Stimulated activated CD8-positive, alpha-beta memory T cell treated with anti-CD3 and anti-CD28 coated beads, Interleukin-4, amount 100 ng/mL, for 1 hour (primary cell): ENCODE measurements at places on chromosomes 3 and 15.

GRCh38 chr3:171811295-171811912 lies 1.1 kb upstream of the PLD1 start:
- no peak for DNase-seq

DNA sequence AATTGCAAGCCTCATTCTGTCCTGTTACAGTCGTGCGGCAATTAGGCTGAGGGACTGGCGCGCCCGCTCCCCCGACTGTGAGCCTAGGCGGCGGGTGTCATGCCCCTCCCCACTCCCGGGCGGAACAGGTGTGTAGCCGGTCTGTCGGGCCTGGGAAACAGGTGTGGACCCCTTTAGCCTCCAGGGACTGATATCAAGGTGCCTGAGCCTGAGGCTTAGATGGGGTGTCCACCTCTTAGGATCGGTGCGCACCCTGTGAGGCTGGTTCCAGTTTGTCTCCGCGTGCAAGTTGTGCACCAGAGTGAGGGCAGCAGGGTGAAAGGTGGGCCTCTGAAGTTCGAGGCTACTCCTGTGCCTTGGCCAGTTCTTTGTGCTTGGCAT lies 686 bp downstream of the VPS8 start:
- DNase-seq, result no peak

- DNase-seq, result no peak
Observed at GRCh38 chr3:171976526-171976925, 62.9 kb upstream of the FNDC3B start.

DNA sequence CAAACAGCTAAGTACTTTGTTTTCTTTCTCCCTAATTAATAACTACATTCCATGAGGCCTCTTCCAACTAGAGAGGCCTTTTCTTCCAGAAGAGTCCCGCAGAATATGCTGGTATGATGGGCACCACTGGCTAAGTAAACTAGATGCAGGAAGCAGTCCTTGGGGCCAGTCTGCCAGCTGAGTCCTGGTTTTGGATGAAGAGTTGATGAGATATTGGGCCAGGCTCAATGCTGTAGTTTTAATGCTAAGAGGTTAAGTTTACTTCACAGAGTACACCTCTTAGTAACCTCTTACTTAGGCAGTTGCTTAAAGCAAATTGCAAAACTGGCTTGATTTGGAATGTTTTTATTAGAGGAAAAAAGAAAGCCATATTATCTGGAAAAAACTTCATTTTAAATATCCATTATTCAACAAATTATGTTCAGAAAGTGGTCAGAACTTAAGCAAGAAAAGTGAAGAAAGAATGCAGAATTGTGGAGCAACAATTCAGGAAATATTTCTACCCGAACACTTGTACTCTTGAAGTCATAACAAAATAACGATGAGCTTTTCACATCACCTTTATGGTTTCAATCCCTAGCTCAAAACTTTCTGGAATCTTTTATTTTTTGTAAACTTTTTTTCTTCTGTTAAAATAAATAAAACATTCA lies 178.4 kb upstream of the CDIN1 start:
- DNase-seq, result no peak

DNA sequence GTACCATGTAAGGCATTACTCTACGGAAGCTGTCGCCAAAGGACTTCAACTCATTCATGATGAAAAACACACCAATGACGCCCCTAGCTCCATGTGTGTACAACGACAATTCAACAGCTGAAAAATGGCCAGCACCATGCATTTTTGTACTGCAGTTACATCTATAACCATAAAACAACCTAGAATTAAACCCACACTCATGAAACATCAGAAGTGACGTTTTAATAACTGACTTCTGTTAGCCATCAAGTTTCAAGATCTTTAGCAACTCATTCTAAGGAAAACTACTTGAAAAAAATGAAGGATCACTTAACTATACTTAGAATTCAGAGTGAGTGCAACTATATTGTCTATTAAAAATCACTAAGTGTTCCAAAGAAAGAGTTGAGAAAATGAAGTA lies 84.9 kb downstream of the RFTN1 start:
- no peak for DNase-seq

- DNase-seq, result no peak
Observed at GRCh38 chr3:39207361-39208186, 15.2 kb upstream of the XIRP1 start.

GRCh38 chr3:190005343-190006113 lies 115.2 kb downstream of the P3H2 start:
- DNase-seq, result no peak

- no peak for DNase-seq
Observed at GRCh38 chr3:119616056-119616455, 18.4 kb downstream of the PLA1A start.

GRCh38 chr15:100254285-100254684 lies 87.5 kb downstream of the ADAMTS17 start:
- no peak for DNase-seq

DNA sequence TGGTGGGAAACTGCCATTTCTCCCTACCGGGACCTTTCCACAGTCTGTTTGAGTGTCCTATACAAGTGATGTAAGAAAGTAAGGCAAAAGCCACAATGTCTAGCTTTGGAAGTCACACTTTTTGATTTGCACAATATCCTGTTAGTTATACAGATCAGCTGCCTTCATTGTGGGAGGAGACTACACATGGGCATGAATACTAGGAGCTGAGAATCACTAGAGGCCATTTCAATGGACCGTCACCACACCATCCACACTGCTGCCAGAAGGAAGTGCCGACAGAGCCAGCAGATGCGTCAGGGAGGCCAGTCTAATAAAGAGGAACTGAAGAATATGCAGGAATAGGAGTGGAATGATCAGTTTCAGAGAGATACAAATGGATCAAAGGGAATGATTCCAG lies 65.8 kb downstream of the SCN11A start:
- no peak for DNase-seq

DNA sequence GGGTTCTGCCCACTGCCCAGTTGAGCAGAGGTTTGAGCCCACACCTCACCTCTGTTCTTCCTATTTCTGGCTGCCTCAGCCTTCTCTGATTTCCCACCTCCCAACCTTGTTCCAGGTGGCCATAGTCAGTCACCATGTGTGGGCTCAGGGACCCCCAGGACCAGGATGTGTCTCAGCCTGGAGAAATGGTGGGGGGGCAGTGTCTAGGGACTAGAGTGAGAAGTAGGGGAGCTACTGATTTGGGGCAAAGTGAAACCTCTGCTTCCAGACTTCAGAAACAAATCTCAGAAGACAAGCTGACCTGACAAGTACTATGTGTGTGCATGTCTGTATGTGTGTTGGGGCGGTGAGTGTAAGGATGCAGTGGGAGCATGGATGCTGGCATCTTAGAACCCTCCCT lies 22.9 kb downstream of the SHF start:
- no peak for DNase-seq

- no peak for DNase-seq
Observed at GRCh38 chr15:78302579-78303312, 3.3 kb upstream of the SKIC8 start.

GRCh38 chr3:18428991-18429745 lies 4.0 kb upstream of the SATB1 start:
- DNase-seq, result no peak

GRCh38 chr3:70805061-70805889 lies 492.8 kb upstream of the MDFIC2 start:
- no peak for DNase-seq

- no peak for DNase-seq
Observed at GRCh38 chr3:21169948-21170347, 581.1 kb downstream of the ZNF385D start.

GRCh38 chr3:126034481-126035361 lies 49.2 kb downstream of the SLC41A3 start:
- DNase-seq, result no peak

- DNase-seq, result no peak
Observed at GRCh38 chr3:41126472-41126871, 72.8 kb upstream of the CTNNB1 start.

DNA sequence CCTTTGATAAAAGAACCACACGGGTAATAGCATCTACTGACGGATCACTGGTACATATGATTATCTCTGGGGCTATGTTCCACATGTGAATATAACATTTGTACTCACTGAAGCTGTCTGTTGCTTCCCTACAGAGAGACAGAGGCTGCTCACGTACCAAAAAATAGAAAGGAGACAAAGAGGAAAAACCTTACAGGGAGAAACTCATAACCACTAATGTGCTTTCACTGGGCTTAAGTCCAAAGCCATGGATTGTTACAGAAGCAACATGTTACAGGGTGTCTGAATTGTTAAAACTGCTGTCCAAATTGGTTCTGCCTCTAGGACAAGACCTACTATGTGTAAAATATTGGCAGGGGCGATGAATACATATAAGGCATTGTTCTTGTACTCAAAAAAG lies 311.9 kb downstream of the FOXP1 start:
- no peak for DNase-seq

GRCh38 chr3:36701249-36701572 lies 63.1 kb downstream of the DCLK3 start:
- no peak for DNase-seq

GRCh38 chr3:128933213-128933921 lies 53.9 kb downstream of the ACAD9 start:
- DNase-seq, result no peak

- no peak for DNase-seq
Observed at GRCh38 chr3:102979682-102980354, 545.0 kb downstream of the ZPLD1 start.

DNA sequence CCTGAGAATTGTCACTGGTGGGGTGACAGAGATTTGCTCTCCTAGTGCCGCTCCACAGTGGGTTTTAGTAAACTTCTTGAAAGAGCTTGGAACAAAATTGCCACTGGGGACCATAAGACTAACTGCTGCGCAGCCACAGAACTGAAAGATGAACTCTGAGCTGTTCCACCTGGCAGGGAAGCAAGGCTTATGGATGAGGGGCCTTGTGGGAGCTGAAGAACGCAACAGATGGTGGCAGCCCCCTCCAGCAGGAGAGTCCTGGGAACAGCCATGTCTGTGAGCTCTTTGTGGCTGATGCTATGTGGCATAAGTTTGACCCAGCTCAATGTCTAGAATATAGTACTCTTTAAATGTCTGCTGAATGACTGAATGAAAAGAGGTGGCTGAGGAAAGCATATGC lies 66.8 kb upstream of the C2CD4B start:
- DNase-seq, result no peak

- DNase-seq, result no peak
Observed at GRCh38 chr15:29021857-29022256, 136.1 kb downstream of the APBA2 start.

GRCh38 chr3:23872330-23872729 lies 44.5 kb downstream of the NKIRAS1 start:
- no peak for DNase-seq

GRCh38 chr3:50008931-50009330 lies 69.0 kb downstream of the RBM6 start:
- no peak for DNase-seq

- DNase-seq, result no peak
Observed at GRCh38 chr3:58999134-58999773, 50.6 kb downstream of the CFAP20DC start.

- no peak for DNase-seq
Observed at GRCh38 chr3:156769721-156770654, 56.2 kb upstream of the LEKR1 start.

GRCh38 chr15:56890038-56890437 lies 28.4 kb upstream of the TCF12 start:
- DNase-seq, result no peak

DNA sequence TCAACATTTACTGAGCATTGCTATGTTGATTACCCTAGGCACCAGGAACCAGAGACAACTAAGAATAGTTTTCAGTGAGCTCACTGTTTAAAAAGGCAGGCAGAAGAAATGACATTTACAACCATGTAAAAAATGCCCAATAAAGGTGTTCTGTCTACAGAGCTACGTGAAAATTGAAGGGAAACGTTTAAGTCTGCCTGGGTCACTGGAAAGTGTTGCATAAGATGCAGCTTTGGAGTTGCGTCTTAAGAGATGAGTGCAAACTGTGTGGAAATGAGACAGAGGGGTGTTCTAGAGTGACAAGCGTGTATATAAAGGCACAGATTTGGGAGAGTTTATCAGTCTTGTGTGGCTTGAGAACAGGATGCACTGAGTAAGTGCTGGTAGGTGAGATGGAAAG lies 278.7 kb upstream of the GOLGA6L4 start:
- DNase-seq, result no peak

DNA sequence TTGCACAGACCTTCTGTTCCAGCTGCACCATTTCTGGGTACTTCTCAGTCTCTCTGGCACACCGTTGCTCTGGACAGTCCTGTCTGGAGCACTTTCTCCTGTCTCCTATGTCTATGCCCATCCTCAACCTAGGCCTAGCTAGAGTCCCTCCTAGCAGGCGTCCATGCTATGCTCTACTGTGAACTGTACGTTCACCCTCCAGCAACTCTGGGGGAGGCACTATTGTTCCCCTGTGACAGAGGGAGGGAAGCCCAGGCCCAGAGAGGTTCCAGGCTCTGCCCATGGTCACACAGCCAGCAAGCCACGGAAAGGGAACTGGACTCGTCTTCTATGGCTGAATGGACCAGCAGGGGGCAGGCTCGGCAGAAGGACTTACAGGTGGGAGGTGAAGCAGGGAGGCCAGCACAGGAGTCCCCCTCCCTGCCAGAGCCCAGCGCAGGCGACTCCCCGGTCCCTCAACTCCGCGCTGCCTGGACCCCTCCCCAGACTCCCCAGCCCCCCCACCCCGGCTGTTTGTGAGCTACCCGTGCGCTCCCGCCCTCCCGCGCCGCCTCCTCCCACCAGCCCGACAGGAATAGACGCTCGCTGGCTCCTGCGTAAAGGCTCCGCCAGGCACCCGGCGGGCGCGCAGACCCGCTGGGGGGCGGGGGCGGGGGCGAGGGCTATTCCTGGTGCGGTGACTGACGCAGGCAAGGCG lies 1.7 kb upstream of the LINGO1 start:
- peak; percentile 19 for DNase-seq

- peak; percentile 9 for DNase-seq
Observed at GRCh38 chr15:32651229-32651837, 9.8 kb downstream of the SCG5 start.

DNA sequence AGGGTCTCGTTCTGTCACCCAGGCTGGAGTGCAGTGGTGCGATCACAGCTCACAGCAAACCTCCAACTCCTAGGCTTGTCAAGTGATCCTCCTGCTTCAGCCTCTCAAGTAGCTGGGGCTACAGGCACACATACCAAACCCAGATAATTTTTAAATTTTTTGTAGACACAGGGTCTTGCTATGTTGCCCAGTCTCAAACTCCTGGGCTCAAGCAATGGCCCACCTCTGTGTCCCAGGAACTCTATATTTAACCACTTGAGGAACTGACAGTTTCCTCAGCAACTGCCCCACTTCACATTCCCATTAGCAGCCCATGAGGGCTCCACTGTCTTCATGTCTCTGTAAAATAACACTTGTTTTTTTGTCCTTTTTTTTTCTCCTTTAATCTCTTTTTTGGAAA lies 68.4 kb downstream of the TAMM41 start:
- DNase-seq, result no peak
